ENCODE measurements at places on chromosomes 7 and 10. TPM values are rescaled to one million over a fixed set of nuclear protein-coding genes. Genes with fewer than 3 reads are reported as not detected.

Gene UNC5B
- polyA plus RNA-seq, result 13.2 TPM

Gene LIPK
- 0.57 TPM for polyA plus RNA-seq

DNA sequence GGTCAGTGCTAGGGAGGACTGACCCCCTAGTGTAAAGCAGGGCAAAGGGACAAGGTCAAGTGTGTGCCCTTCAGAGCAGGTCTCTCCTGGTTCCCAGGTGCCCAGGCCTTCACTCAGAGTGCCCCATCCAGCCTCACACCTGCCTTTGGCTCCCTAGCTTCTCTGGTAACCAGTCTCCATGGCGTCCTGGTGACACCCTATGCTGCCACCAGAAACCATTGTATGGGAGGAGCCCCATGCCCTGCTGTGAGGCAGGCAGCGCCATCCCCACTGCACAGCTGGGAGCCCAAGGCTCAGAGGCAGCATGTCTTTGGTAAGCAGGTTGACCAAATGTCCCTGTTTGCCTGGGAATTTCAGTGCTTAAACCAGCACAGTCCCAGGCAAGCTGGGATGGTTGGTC, 33.1 kb upstream of the HMX3 start:
- DNase-seq, result no peak

DNA sequence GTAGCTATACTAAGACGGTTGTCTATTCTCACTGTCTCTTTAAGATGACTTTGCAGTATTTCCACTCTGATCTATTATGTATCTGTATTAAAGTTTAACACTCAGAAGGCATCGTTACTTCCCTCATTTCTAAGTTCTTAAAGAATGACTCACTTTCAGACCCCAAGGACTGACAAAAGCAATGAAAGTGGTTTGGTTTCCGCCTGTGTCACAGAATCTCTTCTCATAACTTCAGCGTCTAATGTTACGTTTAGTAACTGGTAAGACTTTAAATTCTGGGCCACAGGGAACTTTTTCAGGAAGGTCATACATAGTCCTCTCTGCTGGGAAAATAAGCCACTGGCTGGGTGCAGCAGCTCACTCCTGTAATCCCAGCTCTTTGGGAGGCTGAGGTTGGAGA, 892.0 kb upstream of the AUTS2 start:
- peak; percentile 27 for DNase-seq

DNA sequence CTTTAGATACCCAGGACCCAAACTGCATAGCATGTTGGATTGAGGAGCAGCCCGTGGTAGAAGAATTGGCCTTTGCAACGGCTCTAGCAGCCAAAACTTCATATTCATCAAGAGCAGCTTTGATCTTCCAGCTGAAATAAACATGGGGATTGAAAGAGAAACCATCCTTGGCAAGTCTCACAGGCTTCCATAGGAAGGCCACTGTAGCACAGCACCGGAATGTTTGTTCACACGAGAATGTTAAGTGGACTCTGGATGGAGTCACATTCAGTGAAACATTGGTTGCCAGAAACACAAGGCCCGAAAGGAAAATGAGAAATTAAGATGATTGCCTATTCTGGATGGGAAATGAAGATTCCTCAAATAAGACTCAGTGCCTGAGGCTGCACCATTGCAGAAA, 97.4 kb downstream of the RAB18 start:
- peak; percentile 78 for DNase-seq

GRCh38 chr7:40804477-40805215, 669.8 kb downstream of the SUGCT start:
- DNase-seq, result no peak

- no peak for DNase-seq
These were observed 99.3 kb downstream of the DNAJB6 start for GRCh38 chr7:157436076-157436475.

GRCh38 chr10:76543655-76544054, 1094.0 kb downstream of the KCNMA1 start:
- DNase-seq, result no peak

Data from muscle of leg (tissue), 16 donors.